ENCODE measurements at places on chromosomes 12 and 14.
A peak's percentile ranks its signal among the peaks of the same experiment; 100 is the strongest.

- DNase-seq: peak; percentile 46
These were observed 207.2 kb upstream of the BCL2L14 start for GRCh38 chr12:11863478-11863906.

GRCh38 chr12:15289192-15289591 is 33.1 kb upstream of the PTPRO start:
- DNase-seq: no peak

GRCh38 chr14:66468778-66469367 is 17.3 kb upstream of the CCDC196 start:
- DNase-seq: no peak

DNA sequence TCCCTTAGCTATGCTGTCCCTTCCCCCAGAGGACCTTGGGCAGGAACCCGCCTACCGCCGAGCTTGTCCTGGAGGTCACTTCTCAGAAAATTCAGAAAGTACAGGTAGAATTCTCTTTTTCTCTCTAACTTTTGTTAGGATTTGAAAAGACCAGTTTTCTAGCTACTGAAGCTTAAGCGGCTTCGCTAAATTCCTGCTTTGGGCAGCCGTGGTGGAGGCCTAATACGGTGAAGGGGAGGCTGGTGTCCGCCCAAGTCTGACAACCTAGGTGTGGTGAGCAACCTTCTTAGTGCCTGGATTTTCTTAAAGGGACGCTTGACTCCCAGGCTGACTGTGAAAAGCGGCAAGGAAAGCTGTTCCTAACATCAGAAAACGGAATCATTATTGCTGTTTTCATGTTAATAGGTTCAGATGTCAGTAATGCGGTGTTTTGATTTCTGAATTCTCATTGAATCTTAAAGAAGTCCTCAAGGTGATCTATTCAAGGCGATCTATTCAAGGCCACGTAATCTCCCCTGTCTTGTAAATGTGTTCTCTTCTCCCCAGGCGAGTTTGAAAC is 835 bp downstream of the FGD4 start:
- peak; percentile 17 for DNase-seq

GRCh38 chr12:26241080-26241479 is 45.7 kb downstream of the SSPN start:
- DNase-seq: no peak

DNA sequence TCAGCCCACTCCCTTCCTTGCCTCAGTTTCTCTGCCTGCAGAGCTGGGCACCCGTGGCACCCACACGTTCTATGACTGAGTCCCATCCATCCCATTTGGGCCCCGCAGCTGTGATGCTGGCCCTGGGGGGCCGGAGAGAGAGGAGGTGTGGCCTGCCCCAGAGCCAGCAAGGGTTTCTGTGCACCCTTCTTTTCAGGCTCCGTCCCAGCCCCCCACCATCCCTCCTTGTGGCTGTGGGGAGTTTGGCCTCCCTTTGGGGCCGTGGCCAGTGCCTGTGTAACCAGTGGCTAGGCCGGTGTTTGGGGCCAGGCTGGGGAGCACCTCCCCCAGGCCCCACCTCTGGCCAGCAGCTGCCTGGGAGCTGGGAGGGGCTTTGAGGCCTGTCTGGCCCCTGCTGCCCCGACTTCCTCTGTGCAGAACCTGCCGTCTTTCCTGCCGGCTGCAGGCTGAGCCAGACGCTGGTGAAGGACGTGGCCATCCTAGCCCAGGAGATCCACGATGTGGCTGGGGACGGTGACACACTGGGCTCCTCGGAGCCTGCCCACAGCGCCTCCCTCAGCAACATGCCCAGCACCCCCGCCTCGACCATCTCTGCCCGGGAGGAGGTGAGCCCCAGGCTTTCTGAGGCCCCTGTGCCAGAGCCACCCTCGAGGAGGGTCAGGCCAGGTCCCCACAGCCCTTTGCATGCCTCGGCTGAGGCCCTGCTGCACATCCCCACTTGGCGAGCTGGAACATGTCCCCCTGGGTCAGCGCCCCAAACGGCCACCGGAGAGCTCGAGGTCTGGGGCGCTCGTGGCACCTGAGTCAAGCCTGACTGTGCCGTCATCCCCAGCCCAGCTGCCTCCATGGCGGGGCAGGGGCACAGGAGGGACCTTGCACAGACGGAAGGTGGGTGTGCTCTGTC is 27.7 kb downstream of the CEP170B start:
- no peak for DNase-seq

- peak; percentile 82 for DNase-seq
These were observed 14.9 kb upstream of the POLR3B start for GRCh38 chr12:106342397-106343213.

DNA sequence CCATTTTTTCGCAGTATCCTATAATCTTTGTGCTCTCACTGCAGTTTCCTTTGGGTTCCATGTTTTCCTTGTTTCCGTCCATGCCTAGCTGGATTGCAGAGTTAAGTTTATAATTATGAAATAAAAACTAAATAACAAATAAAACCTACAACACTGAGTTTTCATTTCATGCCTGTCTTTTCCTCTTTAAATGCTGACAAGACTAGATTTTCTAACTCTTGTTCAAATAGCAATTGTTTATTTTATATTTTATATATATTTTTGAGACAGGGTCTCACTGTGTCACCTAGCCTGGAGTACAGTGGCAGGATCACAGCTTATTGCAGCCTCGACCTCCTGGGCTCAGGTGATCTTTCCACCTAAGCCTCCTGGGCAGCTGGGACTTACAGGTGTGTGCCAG is 5.3 kb upstream of the GEMIN2 start:
- no peak for DNase-seq

GRCh38 chr12:124030008-124030407 is 57.0 kb downstream of the ZNF664 start:
- DNase-seq: no peak

- DNase-seq: no peak
These were observed 497.0 kb downstream of the TMEM121 start for GRCh38 chr14:106023411-106023810.
